Fibroblast of the aortic adventitia (primary cell): ENCODE measurements at places on chromosomes 3 and 15. TPM values are rescaled to one million over a fixed set of nuclear protein-coding genes. Genes with fewer than 3 reads are reported as not detected.

DNA sequence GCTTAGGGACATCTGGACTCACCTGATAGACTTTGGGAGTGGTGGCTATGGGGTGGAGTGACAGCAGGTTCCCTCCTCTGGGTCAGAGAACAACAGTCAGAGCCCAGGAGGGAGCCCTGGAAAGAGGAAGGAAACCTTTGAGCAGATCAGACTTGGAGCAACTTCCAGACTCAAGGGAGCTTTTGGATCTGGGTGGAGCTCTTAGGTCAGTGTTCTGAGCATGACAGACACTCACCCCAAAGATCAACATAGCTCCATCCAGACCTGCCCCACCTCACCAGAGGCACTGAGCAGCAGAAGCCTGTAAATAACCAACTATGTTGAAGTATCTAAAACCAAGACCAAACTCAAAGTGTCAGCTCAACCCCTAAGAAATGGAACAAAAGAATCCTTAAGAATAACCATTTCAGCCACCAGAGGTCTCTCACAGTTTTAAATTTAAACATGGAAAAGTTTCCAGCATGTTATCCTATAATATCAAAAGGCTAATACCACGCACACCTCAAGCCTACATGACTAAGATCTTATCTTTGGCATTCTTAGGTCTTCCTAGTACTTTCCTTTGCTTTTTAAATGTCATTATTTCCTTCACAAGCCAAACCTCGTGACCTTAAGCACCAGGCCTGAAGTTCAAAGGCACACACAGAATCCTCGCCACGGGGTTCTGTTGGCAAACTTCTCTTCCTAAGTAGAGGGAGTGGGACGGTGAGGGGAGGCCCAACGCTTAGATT lies 56.4 kb downstream of the UMPS start:
- peak; percentile 76 for DNase-seq

- no peak for DNase-seq
Observed at GRCh38 chr3:156378871-156379270, 176.0 kb downstream of the SSR3 start.

DNA sequence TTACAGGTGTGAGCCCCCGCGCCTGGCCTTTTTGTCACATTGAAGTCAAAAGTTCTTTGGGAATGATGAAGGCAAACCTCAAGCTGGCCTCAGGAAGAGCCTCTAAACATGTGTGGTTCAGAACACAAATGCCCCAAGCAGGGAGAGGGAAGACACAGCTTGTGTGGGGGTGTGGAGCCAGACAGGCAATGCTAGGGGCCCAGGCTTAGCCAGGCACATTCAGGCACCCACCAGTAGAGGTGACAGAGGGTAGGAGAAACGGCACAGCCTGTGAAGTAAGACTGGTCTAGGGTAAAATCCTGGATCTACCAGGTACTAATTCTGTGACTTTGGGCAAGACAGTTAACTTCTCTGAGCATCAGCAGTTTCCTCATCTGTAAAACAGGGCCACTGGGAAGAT lies 3.5 kb downstream of the HDC start:
- DNase-seq: no peak

DNA sequence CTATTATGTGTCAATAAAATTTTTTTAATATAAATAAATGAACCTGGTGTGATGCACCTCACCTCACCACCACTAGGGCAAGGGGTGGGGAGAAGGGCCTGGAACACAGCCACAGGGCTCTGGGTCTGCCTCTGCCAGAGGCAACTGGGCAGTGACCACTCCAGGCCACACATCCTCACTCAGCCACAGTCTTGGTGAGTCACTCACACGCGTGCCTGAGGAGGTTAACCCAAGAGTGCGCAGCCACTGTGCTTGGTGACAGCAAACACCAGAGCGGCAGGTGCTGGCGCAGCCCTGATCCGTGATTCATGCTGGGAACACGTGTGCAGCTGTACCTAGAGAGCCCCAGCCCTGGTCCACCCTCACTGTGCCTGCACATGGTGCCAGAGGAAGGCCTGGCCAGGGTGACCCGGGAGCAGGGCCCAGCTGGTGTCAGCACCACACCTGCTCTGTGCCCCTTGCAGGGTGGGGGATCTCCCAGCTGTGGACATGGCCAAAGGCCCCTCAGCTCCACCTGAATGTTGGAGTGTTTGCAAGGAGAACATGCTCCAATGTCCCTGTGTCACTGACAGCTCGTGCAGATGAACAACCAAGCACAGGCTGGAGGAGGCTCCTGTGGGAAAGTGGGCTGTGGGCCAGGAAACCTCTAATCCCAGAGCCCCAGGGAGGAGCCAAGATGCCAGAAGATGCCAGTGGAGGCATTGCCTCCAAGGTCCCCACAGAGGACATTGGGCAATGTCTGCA lies 2.1 kb downstream of the SLC41A3 start:
- DNase-seq: peak; percentile 31

DNA sequence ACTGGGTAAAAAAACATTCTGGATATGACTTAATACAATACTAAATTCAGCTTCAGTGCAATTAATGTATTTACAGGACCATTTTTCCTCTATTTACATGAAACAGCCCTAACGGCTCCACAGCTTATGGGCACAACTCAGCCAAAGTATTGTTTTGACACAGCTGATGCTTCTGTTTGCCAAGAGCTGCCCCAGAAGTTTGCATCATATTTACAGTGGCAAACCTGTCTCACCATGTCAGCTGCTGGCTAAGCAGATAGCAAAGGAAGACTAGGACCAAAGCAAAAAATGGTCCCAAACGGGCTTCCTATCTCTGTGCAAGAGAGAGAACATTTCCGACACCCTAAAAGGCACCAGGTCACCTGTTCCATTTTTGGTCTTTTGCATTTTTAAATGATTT lies 94.5 kb downstream of the ADAMTS9 start:
- no peak for DNase-seq

- no peak for DNase-seq
Observed at GRCh38 chr15:31806106-31806505, 224.2 kb upstream of the CHRNA7 start.

DNA sequence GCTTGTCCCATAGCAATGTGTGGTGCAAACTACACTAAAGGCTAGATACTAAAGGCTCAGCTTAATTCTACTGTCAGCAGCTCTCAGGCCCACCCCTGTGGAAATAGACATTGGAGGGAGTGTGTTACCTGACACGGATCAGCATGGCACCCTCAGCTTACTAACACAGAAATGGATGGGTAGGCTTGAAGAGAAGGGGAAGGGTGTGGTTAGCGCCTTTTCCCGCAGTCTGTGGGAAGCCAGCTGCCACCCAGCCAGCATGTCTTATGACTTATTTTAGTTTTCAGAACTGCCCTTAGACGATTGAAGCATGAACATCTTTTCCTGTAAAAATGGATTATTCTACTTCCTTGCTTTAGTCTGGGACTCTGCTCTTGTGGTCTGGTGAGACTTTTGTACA lies 25.8 kb upstream of the ADPGK start:
- DNase-seq: no peak

Gene SEMA3F
- 0.74 and 3.5 TPM in 2 replicates for total RNA-seq

Gene TMEM212
- total RNA-seq: not detected in 2 replicates

Gene OR5K2
- not detected in 2 replicates for total RNA-seq
